ENCODE measurements at places on chromosomes 4 and X.

DNA sequence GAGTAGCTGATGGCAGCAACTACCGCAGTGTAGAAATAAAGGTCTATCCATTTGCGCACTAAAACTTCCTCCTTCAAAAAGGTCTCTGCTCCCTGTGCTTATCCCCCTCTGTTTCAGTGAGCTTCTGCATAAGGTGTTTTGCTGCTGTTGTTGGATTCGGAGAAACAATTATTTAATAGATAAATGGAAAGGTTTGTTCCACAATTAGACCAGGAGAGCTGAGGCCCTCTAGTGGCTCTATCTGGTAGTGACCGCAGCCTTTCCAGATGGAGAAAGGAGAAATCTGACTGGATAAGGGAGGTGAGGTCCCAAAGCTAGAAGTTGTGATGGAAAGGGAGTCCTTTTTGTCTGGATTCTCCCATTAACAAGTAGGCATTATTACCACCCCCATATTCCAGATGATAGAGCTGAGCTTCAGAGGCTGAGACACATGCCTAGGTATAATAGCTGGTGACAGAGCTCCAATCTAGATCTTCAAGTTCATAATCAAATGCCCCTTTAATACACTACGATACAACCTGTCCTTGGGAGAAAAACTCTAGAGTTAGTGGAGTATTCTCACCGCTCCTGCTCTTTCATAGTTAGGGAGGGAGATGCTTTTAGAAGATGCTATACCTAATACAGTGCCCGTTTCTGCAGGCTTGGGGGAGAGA lies 5.1 kb upstream of the GABRQ start:
- no peak for DNase-seq

DNA sequence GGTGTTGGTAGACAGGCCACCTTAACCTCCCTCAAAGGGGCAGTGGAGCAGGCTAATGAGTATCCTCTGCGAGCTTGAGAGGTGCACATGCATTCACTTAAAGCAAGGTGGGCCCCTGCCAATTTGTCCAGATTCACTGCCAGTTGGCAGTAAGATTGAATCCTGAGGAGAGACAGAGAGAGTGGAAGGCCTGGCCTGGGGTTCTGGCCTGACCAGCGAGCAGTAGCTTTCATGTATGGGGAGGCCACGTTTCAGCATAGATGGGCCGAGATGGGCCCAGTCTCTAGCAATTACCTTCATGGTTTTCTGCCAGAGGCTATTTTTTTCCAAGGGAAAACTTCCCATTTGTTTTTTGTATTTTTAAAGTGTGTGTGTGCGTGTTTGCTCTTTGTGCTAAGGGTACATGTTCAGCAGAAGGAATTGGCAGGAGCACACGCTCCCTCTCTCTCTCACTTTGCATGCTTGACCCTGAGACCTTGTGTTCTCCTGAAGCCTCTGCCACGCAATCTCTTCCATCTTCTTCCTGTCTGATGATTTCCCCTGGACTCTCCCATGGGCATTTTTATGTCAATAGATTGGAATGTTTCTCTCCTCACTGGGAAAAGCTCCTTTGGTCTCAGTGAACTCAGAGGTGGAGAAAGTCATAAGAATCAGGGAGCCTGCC lies 215.8 kb upstream of the SFRP2 start:
- no peak for DNase-seq

- DNase-seq = no peak
These were observed 5.4 kb upstream of the NAA15 start for GRCh38 chr4:139295942-139296299.

GRCh38 chr4:173237762-173238161 lies 69.2 kb downstream of the GALNT7 start:
- DNase-seq = no peak

- DNase-seq = no peak
These were observed 3.8 kb upstream of the ZNF185 start for GRCh38 chrX:152893980-152894610.

DNA sequence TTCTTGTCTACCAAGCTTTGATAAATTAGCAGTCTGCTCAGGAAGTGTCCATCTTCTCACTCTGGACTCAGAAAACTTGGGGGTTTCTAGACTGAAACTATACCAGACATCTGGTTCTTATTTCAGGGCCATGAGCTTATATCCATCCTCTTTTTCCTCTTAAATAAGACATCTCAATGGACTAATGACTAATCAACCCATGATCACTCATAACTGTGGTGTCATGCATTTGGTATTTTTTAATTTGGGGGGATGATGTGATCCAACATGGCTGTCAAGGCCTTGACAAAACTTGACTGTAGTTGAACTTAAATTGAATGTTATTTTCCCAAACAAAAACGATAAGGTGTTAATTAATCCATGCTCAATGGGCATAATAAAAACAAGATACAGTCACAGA lies 87.8 kb downstream of the GPRASP3 start:
- no peak for DNase-seq

DNA sequence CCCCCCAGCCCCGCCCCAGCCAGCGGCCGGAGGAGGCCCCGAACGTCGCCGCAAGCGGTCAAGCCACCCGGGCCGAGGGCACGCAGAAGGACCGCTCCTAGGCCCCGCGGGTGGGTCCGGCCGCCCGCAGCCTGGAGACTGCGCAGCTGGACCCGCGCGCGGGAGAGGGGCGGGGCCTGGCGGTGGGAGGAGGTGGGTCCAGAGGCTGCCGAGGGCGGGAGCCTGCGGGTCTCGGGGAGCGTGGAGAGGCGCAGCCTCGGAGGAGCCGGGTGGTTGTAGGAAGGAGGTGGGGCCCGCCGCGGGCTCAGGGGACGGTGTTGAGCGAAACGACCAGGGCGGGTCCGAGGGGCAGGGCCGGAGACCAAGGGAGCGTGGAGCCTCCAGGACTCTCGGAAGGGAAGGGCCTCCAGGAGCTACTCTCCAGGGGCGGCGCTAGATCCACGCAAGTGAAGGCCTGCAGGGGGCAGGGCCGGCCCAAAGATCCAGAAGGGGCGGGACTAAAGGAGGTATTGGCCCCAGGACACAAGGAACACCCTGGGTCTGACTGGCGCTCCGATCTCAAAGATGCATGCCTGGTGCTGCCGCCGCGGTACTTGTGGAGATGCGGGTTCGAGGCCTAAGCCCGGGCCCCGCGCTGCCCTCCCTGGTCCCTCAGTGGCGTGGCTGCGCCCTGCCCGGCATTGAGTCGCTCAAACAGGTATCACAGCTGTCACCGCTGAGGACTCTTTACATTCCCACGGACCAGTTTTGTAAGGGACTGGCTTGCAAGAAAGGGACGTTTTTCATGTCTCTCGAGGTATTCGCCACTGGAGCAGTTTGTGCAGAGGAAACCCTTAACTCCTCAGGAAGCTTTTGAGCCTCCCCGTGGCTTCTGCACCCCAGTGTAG lies 5.9 kb downstream of the TIMM17B start:
- DNase-seq = peak; percentile 55

- no peak for DNase-seq
These were observed 715.7 kb downstream of the KCTD8 start for GRCh38 chr4:43732829-43733426.

GRCh38 chr4:165927815-165928214 lies 54.8 kb downstream of the TLL1 start:
- DNase-seq = no peak

- DNase-seq = no peak
These were observed 266.1 kb upstream of the GPC4 start for GRCh38 chrX:133681421-133681820.

GRCh38 chr4:115126491-115126890 lies 13.1 kb upstream of the NDST4 start:
- DNase-seq = no peak

- no peak for DNase-seq
These were observed 198.2 kb downstream of the CEP135 start for GRCh38 chr4:56146956-56147355.

DNA sequence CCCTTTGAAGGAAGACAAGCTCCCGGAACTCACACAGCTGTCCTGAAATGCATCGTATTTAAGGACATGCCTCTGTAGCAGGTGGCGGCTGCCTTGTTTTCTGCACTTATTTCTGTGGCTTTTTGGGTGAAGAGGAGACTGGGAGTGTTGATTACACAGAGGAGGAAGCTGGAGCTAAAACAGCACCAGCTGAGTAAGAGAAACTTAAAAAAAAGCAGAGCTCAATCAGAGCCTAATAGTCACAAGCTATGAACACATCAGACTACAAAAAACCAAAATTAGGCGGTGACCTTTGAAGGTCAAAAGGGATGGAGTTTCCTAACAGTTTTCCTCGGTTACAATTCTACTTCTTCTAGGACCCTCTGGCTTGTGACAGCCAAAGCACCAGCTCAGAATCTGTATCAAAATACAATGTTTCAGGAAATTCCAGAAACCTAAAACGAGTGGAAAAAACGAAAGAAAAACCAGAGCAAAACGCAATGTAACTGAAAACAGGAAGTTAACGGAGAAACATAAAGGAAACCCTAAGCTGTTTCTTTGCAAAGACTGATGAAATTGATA lies 13.5 kb downstream of the PRKX start:
- no peak for DNase-seq

DNA sequence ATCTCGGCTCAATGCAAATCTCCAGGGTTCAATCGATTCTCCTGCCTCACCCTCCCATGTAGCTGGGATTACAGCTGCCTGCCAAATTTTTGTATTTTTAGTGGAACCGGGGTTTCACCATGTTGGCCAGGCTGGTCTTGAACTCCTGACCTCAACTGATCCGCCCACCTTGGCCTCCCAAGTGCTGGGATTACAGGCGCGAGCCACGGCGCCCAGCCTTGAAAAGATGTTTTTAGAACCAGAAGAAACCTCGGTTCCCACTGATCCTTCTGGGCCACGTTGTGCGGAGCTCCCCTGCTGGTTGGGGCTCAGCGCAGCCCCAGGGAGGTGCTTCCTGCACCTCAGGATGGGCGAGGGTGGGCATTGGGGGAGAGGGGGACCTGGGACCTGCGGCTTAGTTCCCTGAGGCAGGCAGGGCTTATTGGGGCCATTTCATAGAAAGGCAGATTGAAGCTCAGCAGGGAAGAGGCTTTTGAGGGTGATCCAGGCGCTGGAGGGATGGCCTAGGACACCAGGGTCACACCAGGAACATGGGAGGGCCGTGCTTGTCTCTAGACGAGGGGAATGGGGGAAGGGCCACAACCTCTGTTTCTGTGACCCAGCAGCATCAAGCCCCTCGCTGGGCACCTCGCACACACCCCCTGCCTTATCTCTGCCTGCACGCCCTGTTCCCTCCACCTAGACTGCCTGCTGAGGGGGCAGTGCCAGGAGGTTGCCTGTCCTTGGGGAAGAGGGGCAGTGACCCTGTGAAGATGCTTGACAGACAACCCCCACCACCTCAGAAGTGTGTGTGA lies 6.3 kb upstream of the ADD1 start:
- DNase-seq = no peak

DNA sequence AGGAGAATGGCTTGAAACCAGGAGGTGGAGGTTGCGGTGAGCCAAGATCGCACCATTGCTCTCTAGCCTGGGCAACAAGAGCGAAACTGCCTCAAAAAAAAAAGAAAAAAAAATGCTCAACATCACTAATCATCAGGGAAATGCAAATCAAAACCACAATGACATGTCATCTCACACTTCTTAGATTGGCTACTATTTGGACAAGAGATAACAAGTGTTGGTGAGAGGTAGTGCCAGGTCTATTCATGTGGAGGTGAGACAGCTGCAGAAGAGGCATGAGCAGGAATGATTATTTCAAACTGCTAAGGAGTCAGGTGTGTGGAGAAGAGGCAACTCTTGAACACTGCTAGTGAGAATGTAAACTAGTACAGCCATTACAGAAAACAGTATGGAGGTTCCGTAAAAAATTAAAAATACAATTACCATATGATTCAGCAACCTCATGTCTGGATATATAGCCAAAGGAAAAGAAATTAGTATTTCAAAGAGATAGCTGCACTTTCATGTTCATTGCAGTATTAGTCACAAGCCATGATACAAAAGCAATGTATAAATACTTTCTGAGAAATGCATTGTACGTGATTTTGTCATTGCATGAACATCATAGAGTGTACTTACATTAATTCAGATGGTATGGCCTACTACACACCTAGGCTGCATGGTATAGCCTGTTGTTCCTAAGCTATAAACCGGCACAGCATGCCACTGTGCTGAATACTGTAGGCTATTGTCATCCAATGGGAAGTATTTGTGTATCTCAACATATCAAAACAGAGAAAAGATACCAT lies 75.3 kb downstream of the TMEM144 start:
- no peak for DNase-seq

- no peak for DNase-seq
These were observed 70.7 kb upstream of the SH3RF1 start for GRCh38 chr4:169341490-169341889.

DNA sequence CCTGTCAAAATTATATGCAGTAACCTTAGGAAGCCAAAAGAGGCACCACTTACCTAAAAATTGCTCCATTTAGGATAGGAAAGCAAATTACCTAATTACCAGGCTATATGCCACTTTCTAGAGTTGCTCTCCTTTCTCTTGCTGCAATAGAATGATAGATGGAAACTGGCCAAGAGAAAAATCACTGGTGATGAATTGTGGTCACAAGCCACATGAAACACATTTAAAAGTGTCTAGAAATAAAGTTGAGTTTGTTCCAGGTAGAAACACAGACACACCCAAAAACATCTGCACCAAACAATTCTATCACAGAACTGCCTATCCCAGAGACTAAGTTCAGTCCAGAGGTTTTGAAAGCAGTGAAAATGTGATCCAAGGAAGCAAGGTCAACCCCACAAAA lies 337.7 kb downstream of the PCDH19 start:
- DNase-seq = no peak

DNA sequence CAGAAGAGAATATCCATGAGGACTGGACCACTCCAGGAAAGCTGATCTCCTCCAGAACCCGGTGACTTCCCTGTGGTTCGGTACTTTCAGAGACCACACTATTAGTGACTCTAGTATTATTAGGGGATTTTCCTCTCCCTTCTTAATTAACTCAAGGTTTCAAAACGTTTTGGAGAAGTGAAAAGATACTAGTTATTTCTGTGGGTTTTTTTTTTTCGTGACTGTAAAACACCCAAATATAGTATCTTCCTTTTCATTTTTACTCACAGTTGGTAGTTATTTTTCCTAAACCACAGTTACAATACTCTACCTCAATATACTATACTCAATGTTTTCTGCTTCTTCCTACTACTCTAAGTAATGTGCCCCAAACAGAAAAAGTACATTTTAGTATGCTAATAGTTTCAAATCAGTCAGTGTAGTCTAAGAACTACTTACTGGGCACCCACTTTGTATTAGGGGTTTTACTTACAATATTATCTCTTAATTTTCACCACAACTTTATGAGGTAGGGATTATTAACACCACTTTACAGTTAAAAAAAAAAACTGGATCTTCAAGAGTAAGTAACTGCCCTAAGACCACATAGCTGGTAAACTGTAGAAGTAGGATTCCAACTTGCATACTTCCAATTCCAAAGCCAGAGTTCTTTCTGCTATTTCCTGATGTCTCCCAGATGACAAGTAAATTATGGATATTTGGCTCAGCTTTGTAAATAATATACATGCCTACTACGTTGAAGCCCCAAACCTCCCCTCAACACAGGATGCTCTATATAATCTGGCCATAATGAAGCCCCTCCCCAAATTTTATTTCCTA lies 45.0 kb downstream of the SLC9A7 start:
- no peak for DNase-seq

DNA sequence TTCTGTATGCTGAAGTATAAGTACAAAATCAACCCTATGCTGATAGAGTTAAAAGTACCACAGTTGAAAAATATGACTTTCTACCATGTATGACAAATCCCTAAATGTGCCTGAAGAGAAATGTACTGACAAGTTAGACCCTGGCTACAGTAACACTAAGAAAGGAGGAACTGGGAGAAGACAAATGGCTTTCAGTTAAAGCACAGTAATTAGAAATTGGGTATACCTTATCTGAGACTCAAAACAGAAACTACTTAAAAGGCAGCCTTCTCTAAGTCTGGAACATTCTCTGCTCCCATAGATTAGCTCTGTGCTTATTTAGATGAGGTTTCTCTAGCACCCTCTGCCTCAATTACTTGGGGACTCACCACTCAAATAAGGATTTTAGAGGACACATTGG lies 189.1 kb downstream of the GPC3 start:
- no peak for DNase-seq
